ENCODE measurements at places on chromosomes 5 and 9. TPM values are rescaled to one million over a fixed set of nuclear protein-coding genes. Genes with fewer than 3 reads are reported as not detected.

PCDHGC5 gene
- total RNA-seq = not detected

ARL14EPL gene
- total RNA-seq = 0.37 TPM

ADGRD2 gene
- total RNA-seq = not detected

OTP gene
- not detected for total RNA-seq

MAP3K1 gene
- 26.1 TPM for total RNA-seq

NMUR2 gene
- total RNA-seq = not detected

RNF183 gene
- 0.92 TPM for total RNA-seq

DNA sequence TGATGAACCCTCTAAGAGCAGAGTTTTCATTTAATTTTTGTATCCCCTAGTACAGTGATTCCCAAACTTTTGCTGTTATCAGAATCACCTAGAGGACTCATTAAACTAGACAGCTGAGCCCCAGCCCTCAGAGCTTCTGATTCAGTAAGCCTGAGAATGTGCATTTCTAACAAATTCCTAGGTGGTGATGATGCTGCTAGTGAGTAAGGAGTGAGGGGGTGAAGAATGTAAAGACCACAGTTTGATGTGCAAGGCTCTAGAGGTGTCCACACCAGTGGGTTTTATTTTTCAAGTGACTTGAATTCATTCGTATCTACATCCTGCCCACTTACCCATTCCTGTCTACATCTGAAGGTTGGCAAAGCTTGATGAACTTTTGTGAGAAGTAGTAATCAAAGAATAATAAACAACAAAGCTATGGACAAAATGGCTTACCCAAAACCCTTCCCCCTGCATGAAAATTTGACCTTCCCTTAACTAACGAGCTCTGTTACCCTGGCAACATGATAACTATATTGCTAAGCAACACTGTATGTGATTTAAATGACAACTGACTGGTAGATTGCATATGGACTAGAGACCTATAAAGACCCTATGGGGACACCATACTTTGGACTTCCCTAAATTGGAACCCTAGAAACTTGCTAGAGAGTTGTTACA is 35.2 kb downstream of the DTWD2 start:
- no peak for DNase-seq

DNA sequence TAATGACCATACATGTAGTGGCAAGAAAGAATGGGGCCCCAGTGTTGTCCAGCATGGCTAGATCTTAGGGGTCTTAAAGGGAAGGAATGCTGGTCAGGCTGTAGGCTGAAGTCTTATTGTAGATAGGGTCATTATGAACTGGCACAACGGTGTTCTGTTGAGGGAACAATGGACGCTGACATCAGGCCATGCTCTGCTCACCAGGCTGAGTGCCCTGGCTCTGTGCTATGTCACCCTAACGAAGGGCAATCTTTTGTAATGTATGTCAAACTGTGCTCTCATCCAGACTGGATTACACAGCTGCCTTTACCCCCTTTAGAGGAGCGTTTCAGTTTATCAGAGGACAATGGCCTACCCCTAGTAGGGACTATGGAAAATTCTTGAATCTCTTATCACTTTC is 14.6 kb upstream of the ZNF608 start:
- no peak for DNase-seq

DNA sequence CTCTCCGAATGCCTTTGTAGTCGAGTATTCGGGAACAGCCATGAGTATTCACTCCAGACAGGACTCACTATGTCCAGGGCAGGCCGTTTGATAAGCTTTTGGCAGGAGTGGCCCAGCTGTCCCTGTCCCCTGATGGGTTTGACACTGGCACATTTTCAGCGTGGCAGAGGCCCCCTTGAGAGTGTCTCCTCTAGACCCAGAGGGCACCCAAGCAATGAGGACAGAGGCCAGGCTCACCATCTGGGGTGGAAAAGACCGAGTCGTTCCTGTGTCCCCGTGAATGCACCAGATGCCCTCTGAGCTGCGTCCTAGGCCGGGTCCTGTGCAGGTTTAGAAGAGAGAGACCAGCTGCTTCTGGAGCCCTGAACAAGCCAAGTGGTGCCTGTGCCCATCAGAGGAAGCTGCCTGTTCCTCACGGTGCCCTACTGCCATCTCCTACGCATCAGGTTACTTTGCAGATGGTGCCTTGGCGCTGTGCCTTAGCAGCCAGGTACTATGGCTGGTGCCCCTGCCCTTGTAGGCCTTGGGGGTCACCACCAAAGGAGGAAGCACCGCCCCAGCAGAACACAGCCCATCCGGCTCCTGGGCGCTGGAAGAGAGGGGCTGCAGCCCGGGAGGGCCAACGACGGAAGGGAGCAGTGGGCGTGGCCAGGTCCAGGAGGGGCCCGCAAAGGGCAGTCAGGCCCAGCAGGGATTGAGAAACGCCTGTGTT is 42.4 kb downstream of the LRSAM1 start:
- no peak for DNase-seq

DNA sequence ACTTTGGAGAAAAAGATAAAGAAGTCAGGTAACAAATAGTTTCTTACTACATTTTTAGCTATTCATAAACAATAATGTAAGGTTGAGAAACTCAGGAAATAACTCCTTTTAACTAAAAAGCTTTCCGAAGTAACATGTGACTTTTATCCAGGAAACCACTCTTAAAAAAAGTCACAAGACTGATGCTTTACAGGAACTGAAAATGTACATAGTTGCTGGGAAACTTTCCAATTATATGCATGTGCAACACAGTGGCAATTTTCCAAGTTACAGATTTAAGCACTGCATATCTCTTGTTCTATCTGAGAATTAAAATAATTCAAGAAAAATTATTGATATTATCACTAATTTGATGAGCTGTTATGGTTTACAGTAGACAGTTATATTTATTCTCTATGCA is 105.2 kb downstream of the CDH10 start:
- DNase-seq = no peak

DNA sequence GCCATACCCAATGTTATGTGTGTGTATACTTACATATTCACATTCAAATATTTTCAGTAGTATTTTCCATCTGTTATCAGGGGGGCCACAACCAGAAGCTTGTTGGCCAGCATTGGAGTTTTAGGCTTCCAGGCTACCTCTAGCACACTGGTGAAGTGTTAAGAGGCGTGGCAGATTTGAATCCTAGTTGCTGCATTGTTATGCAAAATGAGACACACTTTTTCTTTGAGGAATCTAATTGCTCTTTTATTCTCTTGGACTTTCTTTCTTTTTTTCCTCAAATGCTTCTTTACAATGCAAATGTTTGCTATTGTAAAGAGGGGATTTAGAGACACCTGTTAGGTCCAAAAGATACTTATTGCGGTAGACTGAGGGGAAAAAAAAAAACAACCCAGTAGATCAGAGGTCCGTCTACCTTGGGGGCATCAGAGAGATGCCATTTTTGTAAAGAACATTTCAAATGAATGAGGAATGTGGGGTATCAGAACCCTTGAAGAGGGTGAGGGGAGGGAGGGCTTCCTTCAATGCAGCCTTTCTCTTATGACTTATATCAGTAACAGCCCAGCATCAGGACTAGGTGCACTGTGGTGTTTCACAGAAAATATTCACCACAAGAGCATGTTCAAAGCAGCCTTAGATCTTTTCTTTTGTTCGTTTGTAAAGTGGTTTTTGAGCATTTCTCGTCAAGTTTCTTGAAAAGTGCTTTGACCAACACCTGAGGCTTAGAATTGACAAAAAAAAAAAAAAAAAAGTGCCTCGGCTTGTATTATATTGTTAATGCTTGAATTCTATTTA is 3.8 kb downstream of the SMARCA2 start:
- DNase-seq = no peak

DNA sequence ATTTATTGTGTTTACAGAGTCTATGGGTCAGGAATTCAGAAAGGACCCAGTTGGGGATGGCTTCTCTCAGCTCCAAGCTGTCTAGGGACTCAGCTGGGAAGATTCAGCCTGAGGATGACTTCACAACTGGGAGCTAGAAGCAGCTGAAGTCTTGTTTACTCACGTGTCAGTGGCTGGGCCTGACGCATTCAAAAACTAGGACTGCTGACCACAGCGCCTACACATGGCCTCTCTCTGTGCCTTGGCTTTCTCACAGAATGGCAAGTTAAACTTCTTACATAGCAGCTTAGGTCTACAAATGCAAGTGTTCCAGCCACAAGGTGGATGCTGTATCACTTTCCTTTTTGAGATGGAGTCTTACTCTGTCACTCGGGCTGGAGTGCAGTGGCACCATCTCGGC is 16.3 kb upstream of the PPP2CA start:
- DNase-seq = no peak

DNA sequence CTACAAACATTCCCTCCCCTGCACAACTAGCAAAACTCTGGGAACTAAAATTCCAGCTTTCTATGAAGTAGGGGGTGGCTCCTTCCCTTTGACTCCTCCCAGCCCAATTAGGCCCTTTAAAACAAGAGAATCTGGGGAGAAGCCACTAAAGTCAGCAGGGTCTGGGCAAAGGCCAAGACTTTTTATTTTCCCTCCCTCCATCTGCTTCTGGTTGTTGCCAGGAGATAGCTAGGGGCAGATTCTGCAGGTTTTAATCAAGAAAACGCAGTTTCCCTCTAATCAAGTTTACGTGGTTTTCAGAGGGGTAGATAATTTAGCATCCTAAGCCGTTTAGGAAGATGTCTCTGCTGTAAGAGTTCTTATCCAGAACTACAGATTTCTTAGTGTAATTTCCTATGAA is 114.5 kb upstream of the CDH6 start:
- DNase-seq = no peak

- DNase-seq = no peak
Measured at GRCh38 chr5:59325070-59325469, 568.5 kb downstream of the PDE4D start.

DNA sequence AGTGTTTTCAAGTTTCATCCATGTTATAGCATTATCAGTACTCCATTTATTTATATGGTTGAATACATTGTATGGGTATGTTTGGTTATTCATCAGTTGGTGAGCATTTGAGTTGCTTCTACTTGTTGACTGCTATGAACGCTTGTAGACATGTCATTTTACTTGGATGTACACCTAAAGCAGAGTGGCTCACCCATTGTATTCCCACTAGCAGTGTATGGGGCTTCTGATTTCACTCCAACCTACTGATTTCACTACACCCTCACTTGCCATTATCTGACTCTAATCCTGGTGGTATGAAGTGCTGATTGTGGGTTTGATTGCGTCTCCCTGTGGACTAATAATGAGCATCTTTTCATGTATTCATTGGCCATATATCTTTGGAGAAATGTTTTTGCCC is 9.5 kb downstream of the NPM1 start:
- no peak for DNase-seq

DNA sequence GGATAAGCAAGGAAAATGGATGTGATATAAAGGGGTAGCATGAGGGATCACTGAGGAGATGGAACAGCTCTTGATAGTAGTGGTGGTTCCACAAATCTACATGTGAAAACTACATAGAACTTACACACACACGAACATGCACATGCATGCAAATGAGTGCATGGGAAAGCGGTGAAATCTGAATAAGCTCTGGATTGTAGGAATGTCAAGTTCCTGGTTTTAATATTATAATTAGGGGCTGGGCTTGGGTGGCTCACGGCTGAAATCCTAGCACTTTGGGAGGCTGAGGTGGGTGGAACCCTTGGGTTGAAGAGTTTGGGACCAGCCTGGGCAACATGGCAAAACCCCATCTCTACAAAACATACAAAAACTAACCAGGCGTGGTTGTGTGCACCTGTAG is 13.1 kb upstream of the PDCL start:
- DNase-seq = no peak

GRCh38 chr9:33913541-33913940 is 96.6 kb downstream of the UBE2R2 start:
- DNase-seq = no peak

DNA sequence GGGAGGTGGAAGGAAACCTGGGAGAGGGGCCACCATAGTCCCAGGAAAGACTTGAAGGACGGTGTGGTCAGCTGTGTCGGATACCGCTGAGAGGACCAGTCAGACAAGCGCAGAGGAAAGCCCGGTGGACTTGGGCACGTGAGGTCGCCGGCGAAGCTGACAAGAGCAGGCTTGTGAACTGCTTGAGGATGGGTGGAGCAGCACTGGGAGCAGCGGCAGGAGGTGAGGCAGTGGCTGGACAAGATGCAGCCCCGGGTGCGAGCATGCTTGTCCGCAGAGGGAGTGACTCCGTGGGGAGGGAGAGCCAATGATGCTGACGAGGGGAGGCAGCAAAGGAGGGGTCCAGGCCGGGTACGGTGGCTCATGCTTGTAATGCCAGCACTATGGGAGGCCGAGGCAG is 18.3 kb upstream of the CD74 start:
- DNase-seq = no peak

GRCh38 chr9:11663913-11664312 is 1029.3 kb upstream of the TYRP1 start:
- no peak for DNase-seq

- DNase-seq = no peak
Measured at GRCh38 chr9:107569174-107569573, 79.6 kb upstream of the KLF4 start.

- peak; percentile 54 for DNase-seq
Measured at GRCh38 chr5:157447201-157447637, 12.8 kb upstream of the NIPAL4 start.

GRCh38 chr9:84189904-84190303 is 150.7 kb downstream of the SLC28A3 start:
- peak; percentile 19 for DNase-seq

DNA sequence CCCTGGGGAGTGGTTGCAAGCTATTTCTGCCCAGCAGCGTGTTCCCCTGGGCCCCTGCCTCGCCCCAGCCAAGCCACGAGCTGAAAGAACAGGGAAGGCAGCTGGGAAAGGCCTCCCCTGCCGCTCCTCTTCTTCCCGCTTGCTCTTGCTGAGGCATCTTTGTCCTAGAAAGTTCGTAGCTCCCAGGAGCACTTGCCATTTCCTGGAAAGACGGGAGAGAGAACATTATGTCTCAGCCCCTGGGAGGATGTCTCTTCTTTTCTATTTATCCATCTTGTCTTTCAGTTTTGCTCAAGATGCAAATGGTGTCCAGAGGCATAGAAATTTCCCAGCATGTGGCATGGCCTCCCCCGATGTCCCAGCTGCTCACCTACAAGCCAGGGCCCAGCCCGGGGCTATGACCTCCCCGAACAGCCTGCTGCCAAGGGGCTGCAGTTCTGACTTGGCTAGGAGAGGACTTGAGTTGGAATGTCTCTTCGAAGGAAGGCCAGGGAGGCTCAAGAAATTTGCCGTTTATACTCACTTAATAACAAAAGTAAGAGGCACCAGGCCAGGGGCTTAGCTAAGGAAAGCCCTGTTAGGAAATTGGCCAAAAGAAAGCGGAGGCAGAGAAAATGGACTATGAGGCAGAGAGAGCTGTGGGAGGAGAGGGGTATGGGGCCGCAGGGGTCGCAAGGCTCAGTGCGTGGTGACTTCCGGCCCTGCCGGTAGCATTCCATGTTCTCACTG is 87.3 kb downstream of the LIFR start:
- no peak for DNase-seq

DNA sequence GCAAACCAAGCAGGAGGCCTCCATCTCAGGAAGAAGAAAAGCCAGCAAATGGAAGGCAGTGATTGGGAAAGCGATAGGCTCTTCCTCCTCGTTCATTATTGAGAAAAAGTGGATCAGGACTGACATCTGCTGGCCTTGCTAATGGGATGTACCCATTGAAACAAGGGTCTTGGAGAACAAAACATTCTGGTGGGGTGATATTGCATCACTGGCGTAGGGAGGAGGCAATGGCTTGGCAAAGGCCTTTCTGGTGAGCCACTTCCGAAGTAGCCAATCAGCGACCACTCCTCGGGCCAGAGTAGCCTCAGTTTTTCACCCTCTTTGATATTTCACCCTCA is 86.7 kb upstream of the NFIB start:
- DNase-seq = peak; percentile 1

All from PC-9 (cell line).